ENCODE measurements at places on chromosomes 13 and 19. TPM values are rescaled to one million over a fixed set of nuclear protein-coding genes. Genes with fewer than 3 reads are reported as not detected.
A peak's percentile ranks its signal among the peaks of the same experiment; 100 is the strongest.

DNA sequence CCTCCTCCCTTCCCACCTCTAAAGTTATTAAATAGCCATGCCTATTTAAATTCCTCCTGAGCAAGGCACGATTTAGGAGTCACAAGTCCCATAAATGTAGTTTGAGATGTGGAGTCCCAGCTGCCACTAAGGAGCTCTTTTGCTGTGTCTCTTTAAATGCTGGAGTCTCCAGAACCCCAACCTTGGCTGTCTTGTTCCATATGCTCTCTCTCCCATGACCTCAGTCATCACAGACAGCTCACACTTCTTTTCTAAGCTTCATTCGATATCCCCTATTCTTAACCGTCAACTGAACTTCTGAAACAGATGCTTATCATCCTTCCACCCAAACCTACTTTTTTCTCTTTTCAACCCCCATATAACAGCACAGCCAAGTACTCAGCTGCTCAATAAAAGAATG lies 197.1 kb downstream of the VWA8 start:
- no peaks in the 10 kb centered on the region for H3K27me3 ChIP-seq
- H3K36me3 ChIP-seq: no peaks in the 10 kb centered on the region
- no peak overlapping the region for H3K27ac ChIP-seq
- DNase-seq: no peak
- H3K4me3 ChIP-seq: no peak overlapping the region
- no peaks in the 10 kb centered on the region for H3K4me1 ChIP-seq

DNA sequence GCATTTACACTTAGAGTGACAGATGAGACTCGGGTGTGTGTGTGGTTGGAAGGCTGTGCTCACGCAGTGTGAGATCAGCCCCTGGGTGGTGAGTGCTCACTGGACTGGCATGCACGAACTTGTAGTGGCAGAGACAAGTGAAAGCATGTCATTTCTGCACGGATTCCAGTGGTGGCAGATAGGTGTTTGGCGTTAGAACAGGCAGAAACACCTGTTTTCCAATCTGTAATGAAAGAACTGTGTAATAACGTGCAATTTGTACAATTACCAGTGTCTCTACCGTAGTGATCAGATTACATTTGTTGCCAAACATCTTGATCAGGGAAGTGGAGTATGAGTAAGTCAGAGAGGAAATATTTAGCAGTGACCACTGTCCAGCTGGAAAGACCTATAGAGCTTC lies 8.2 kb downstream of the LAMP1 start:
- DNase-seq: no peak
- no peaks in the 10 kb centered on the region for H3K27me3 ChIP-seq
- H3K36me3 ChIP-seq: no peaks in the 10 kb centered on the region
- no peak overlapping the region for H3K4me3 ChIP-seq
- H3K27ac ChIP-seq: no peak overlapping the region
- H3K4me1 ChIP-seq: no peaks in the 10 kb centered on the region

RFPL4AL1 gene
- not detected for total RNA-seq

DNA sequence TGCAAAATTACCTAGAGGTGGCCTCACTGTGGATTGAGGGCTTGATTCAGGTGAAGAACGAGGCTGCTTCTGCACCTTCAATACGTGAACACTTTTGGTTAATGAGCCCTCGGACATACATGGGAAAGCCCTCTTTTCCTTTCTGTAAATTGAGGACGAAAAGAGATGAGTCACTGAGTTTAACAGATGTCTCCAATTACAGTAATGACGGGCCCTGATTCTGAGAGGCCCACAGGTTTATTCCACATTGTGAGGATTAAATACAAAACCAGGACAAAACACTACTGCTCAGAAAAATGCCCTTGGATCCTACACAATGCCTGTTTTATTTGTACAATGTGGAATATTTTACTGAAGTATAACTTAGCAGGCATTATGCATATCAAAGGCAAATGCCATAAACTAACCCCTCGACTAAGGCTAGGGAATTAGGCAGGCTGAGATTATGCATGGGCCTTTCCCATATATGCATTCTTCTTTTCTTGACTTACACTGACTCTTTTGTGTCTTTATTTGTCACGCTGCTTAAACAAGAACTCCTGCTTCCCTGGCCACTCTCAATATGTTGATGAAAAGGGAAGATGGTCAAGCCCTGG lies 819.9 kb downstream of the OLFM4 start:
- H3K27ac ChIP-seq: no peak overlapping the region
- no peaks in the 10 kb centered on the region for H3K36me3 ChIP-seq
- no peak for DNase-seq
- H3K4me1 ChIP-seq: no peaks in the 10 kb centered on the region
- no peaks in the 10 kb centered on the region for H3K27me3 ChIP-seq
- H3K4me3 ChIP-seq: no peak overlapping the region

- no peak overlapping the region for H3K4me3 ChIP-seq
- H3K4me1 ChIP-seq: no peaks in the 10 kb centered on the region
- H3K27ac ChIP-seq: no peak overlapping the region
- no peaks in the 10 kb centered on the region for H3K36me3 ChIP-seq
- H3K27me3 ChIP-seq: no peaks in the 10 kb centered on the region
Measured at GRCh38 chr19:5536337-5536894, 31.3 kb downstream of the TINCR start.

DNA sequence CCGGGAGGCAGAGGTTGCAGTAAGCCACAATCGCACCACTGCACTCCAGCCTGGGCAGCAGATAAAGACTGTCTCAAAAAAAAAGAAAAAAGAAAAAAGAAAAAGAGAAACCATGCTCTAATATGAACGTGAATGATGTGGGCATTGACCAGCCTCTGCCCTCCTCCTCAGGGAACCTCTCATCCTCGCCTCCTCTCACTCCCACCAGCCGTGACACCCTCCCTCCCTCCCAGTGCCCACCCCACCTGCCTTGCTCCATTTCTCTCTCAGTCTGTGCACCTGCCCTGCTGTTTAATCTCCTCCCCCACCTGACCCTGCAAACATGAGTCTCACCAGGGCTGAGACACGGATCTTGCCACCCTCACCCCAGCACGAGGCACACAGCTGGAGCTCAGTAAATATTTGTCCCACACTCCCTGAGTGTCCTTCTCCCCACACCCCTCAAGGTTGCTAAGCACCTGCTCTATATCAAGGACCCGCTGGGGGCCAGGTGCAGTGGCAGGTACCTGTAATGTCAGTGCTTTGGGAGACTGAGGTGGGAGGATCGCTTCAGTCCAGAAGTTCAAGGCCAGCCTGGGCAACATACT lies 7.5 kb upstream of the BCAT2 start:
- H3K27me3 ChIP-seq: no peaks in the 10 kb centered on the region
- H3K4me1 ChIP-seq: peaks cover 5% of the 10 kb centered on the region
- no peak for DNase-seq

DNA sequence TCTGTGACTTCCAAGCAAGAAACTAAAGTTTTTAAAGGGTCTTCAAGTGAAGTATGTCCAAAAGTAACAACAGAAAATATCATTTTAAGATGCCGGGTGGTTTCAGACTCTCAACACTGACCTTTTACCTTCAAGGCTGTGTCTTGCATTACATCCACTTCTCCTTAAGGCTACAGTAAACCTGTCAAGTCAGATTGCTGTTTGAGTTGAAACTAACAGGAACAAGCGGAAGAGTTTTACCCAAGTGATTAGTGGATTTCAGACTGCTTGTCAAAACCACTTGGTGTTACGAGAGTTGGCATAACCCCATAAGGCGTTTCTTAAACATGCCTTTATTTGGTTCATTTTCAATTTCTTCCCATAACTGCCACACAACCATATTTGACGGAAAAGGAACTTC lies 283.1 kb downstream of the DCT start:
- H3K27me3 ChIP-seq: no peaks in the 10 kb centered on the region
- no peak overlapping the region for H3K4me3 ChIP-seq
- no peak for DNase-seq

ZNF714 gene
- 5.8 TPM for total RNA-seq

DNA sequence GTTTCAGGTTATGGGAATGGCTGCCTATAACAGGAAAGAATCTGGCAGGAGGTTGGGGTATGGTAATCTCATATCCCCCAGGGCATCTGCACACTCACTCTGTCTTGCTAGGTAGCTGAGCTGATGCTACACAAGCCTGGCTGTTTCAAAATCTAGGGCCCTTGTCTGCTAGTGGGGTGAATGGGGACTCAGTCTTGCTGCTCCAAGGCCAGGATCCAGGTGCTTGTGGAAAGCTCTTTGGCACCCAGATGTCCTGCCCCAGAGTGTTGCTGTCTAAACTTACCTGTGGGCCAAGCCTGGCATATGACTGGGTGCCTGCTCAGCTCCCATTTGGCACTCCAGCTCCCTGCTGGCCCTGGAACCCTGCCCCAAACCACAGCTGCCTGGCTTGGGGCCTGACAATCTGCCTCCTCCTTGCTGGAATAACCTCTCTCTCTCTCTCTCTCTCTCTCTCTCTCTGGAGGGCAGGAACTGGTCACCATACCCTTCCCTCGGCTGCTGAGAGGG lies 158.1 kb upstream of the TSC22D1 start:
- peak overlapping the region; percentile 42 for H3K27ac ChIP-seq
- H3K27me3 ChIP-seq: no peaks in the 10 kb centered on the region
- H3K36me3 ChIP-seq: no peaks in the 10 kb centered on the region
- no peak overlapping the region for H3K4me3 ChIP-seq
- peaks cover 7% of the 10 kb centered on the region for H3K4me1 ChIP-seq

DNA sequence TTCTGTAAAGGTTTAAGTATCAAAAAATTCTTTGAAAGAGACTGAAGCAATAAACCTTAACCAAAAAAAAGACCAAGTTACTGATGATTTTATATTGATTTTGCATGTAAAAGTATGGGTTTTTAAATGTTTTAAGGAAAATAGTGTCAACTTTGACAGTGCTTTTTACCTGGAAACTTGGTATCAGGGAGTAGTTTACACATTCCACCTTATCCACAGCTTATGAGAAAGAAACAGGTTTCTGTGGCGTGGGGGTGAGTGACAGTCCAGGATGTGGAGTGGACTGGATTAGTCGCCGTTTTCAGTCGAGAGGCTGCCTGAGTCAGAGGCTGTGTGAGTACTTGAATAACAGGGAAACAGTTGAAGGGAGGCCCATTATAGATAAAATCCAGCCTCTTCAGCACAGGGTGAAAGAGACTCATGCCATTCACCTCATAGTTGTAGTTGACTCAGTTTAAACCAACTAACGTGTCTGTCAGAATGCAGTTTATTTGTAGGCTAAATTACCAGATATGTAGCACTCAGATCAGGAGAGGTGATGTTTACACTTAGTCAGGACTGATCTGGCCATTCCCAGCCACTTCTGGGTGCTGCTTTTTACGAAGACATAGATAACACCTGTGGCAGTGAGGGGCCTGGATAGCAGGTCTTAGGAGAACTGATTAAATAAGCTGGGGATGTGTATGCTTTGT lies 595 bp upstream of the GPR183 start:
- no peak overlapping the region for H3K4me3 ChIP-seq
- no peaks in the 10 kb centered on the region for H3K27me3 ChIP-seq
- H3K36me3 ChIP-seq: no peaks in the 10 kb centered on the region
- no peaks in the 10 kb centered on the region for H3K4me1 ChIP-seq
- peak overlapping the region; percentile 46 for H3K27ac ChIP-seq

- no peak overlapping the region for H3K27ac ChIP-seq
- H3K36me3 ChIP-seq: no peaks in the 10 kb centered on the region
- H3K4me3 ChIP-seq: no peak overlapping the region
- H3K27me3 ChIP-seq: no peaks in the 10 kb centered on the region
Measured at GRCh38 chr13:42395086-42395821, 123.3 kb downstream of the AKAP11 start.

RGS9BP gene
- total RNA-seq: 0.44 TPM

FGF22 gene
- not detected for total RNA-seq

GRCh38 chr19:16417660-16418596 lies 53.8 kb downstream of the EPS15L1 start:
- no peaks in the 10 kb centered on the region for H3K4me1 ChIP-seq
- H3K27ac ChIP-seq: no peak overlapping the region
- H3K36me3 ChIP-seq: no peaks in the 10 kb centered on the region
- peak; percentile 77 for DNase-seq

DNA sequence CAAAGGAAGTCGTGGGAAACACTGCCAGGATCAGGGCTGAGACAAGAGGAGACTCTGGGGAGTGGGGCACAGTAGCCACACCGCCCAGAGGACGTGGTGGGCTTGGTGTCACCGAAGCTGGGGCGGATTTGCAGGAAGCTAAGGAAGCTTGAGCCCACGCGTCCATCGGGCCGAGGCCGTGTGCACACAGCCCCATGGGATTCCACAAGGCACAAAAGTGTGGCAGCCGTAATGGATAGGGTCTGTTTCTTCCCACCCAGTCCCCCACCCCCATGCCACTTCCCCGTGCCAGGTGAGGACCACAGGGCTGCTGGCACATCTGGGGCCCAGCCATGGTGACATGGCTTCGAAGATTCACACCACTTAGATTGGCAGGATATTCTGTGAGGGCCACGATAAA lies 153.2 kb upstream of the SPACA7 start:
- no peak overlapping the region for H3K4me3 ChIP-seq
- no peaks in the 10 kb centered on the region for H3K27me3 ChIP-seq
- no peak for DNase-seq
- H3K27ac ChIP-seq: no peak overlapping the region
- no peaks in the 10 kb centered on the region for H3K4me1 ChIP-seq

AMH gene
- total RNA-seq: 2.5 TPM

VSIG10L gene
- 1.3 TPM for total RNA-seq

FCHO1 gene
- total RNA-seq: 5.3 TPM

ZNF699 gene
- total RNA-seq: 10.1 TPM

- no peaks in the 10 kb centered on the region for H3K4me1 ChIP-seq
- no peaks in the 10 kb centered on the region for H3K27me3 ChIP-seq
- H3K4me3 ChIP-seq: no peak overlapping the region
- H3K36me3 ChIP-seq: no peaks in the 10 kb centered on the region
Measured at GRCh38 chr19:616747-617526, 16.4 kb downstream of the POLRMT start.

DNA sequence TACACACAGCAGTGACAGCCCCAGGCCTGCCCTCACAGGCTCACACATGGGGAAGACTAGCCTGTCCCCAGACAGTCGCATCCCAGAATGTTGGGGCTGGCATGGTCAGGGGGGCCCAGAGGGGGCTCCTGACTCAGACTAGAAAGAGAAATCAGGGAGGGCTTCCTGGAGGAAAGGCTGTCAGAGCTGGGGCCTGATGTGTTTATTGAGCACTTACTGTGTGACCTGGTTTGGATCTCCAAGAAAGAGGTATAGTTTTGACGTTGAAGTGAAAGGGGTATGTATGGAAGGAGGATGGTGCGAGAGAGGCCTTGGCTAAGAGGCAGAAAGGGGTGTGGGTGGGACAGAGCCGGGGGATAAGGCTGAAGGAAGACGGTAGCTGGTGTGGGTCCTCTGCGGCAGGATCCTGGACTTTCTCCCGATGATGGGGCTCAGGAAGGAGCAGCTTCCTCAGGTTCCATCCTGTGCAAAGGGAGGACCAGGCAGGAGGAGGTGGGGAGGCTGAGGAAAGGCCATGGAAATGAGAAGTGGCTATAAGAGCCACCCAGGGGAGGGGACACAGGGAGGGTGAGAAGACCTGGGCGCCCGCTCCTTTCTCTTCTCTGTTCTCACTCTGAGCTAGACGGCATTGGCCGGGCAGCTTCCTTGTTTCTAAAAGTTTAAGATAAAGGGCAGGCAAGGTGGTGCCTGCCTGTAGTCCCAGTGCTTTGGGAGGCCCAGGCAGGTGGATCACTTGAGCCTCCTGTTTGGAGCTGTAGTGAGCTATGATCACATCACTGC lies 16.1 kb upstream of the BCL3 start:
- H3K4me3 ChIP-seq: no peak overlapping the region
- no peak for DNase-seq
- no peaks in the 10 kb centered on the region for H3K27me3 ChIP-seq
- no peaks in the 10 kb centered on the region for H3K4me1 ChIP-seq
- no peak overlapping the region for H3K27ac ChIP-seq
